ENCODE measurements at places on chromosomes 4 and X.

DNA sequence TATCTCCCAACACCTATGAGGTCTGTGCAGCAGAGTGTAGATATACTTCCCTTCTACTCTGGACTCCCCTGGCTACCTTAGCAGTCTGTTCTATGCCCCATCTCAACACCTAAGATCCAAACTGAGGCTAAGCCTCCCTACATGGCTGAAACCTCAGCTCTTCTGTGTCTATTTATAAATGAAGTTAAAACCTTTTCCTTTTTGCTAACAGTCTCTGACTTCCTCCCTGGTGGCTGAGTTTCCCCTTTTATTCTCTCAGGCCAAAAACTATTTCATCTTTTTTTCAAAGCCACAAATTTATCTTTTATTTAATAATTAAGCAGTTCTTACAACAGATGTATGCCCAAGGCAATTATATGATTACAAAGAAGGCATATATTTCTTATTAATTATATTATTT lies 111.8 kb upstream of the STIM2 start:
- DNase-seq = no peak

- DNase-seq = no peak
Measured at GRCh38 chr4:151676301-151676700, 84.5 kb downstream of the GATB start.

DNA sequence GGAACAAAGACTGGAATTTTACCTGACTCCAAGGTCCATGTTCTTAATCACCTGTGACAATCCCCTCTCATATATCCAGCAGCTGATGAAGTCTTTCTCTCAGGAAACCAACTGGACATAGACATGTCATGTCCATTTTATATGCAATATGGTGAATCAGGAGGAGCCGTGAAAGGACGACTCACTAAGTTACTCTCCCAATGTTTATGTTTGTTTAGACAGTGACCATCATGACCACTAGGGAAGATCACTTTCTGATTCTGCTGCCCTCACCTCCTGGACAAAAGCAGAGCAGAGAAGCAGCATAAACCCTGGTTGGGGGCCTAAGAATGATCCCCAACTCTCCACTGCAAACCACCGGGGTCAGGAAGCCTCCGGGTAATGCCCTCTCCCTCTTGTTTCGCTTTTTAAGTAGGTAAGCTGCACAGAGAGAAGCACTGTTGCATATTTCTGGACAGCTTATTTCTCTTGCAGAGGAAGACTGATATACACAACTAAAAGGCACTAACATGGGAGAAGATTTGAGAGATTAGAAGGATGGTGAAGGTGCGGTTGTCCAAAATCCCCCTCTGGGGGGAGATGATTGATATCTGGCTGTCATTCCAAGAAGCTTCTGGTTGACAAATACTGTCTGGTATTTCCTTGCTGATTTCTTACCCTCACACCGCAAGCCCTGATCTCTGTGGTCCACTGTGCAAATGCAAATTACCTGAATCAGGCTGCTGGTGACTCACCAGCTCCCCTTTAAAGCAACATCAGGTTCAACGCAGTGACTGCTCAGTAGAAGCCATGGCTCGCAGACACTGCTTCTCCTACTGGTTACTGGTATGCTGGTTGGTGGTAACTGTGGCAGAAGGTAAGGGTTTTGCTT lies at the start of gene ODAPH:
Gene ODAPH, plus strand, starts transcription at position 773 of the 871 bp plus-strand sequence. Its CDS starts 17 bp downstream, at position 790.
- DNase-seq = no peak

GRCh38 chr4:43471950-43472349 lies 579.4 kb downstream of the GRXCR1 start:
- no peak for DNase-seq

GRCh38 chr4:81137446-81137845 lies 77.6 kb downstream of the PRKG2 start:
- no peak for DNase-seq

DNA sequence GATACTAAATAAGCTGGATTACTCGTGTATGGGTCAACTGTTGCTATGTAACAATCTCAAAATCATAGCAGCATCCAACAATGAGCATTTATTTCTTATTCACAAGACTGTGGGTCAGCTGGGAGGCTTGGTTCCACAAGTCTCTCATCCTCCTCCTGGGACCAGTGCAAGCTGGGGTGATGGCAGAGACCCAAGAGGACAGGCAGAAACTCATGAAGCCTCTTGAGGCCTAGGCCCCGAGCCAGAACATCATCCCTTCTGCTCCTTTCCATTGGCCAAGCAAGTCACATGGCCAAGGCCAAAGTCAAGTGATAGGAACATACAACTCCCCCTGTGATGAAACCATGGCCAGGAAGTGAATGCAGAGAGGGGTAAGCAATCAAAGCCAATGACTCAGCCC lies 422.1 kb downstream of the BCOR start:
- DNase-seq = no peak

DNA sequence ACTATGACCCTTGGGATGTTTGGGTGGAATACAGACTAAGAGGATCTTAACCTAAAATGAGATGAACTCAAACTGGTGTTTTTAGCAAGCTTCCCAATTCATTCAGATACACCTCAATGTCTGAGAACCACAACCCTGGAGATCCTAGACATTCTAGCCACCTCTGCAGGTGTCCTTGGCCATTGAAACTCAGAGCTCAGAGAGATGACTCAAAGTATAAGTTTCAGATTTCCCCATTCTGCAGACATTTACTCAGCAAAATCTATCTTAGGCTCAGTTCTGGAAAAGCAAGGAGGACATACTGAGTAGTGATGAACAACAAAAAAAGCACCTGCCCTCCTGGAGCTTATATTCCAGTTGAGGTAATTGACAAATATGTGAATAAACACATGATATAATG lies 47.8 kb downstream of the COMMD8 start:
- DNase-seq = no peak

DNA sequence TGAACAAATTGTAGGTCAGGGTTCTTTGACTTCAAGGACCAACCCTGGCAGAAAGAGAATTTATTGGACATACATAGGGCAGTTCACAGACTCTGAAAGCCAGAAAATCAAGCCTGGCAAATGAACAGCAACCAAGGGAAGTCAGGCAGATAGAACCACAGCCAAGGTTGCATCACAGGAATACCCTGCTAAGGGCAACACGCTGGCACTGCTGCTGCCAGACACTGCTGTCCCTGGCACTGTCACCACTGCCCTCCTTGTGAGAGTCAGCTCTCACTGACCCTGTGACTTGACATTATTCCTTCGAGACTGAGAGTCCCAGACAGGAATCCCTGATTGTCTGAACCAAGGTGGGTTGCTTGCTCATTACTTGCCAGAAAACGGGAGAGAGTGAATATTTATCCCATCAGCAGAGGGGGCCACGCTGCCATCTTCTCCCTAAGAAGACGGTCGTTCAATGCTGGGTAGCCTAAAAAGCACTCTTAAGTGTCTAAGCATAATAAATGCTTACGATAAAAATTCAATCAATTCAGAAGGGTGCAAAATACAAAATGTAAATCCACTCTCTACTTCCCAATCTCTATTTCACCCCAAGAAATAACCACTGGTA lies 23.2 kb upstream of the PTTG2 start:
- DNase-seq = no peak

DNA sequence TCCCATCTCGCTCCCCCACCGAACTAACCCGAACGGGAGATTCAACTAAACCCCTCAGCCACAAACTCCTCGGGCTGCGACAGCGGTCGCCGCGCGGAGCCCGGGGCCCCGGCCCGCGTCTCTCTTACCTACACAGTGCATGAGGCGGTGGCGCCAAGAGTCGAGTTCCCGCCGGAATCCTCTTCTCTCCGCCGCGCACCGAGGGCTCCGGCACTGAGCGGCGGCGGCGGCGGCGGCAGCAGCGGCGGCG lies 160 bp downstream of the LCORL start:
- DNase-seq = no peak

- DNase-seq = no peak
Measured at GRCh38 chr4:176043838-176044588, 21.6 kb upstream of the WDR17 start.

DNA sequence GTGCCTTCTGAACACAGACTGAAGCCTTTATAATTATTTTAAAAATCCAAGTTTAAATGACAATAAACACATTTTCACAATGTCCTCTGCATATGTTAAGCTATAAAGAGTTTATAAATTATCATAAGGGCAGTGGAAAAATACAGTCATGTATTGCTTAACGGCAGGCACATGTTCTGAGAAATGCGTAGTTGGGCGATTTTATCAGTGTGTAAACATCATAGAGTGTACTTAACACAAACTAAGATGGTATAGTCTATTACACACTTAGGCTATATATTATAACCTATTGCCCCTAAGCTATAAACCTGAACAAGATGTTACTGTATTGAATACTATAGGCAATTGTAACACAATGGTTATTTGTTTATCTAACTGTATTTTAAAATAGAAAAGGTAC lies 254.7 kb downstream of the GABRG1 start:
- DNase-seq = no peak

DNA sequence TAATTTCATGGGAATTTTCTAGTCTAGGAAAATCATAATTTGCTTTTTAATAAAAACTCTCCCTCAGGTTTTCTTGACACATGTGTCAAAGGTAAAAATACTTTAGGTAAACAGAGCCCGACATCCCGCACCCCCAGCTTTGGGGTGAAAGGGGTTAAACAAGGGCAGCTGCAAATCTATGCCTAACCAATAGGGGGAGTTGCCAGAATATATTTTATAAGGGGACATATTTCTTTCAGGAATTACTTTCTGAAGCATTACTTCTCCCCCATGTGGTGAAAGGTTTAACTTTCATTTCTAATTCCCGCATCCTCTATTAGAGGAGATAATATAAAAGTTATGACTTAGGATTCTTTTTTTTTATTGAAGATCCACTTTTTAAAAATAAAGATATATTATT lies 53.9 kb upstream of the HEPH start:
- DNase-seq = no peak
